ENCODE measurements at places on chromosomes 7 and 10.

DNA sequence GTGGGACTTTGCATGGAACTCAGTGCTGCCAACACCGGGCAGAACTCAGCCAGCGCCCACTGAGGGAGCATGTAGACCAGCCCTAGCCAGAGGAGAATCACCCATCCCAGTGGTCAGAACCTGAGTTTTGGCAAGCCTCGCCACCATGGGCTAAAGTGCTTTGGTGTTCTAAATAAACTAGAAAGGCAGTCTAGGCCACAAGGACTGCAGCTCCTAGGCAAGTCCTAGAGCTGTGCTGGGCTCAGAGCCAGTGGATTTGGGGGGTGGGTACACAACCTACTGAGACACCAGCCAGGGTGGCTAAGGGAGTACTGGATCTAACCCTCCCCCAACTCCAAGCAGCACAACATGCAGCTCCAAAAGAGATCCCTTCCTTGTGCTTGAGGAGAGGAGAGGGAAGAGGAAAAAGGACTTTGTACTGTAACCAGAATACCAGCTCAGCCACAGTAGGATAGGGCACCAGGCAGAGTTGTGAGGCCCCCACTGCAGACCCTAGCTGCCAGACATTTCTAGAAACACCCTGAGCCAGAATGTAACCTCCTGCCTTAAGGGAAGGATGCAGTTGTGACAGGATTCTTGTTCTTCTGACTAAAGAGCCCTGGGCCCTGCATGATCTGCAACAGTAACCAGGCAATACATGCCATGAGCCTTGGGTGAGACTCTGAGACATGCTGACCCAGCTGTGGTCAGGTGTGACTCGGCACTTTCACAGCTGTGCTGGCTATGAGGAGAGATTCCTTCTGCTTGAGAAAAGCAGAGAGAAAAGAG is 24.4 kb downstream of the GSDME start:
- no peak for DNase-seq

- DNase-seq = no peak
Measured at GRCh38 chr7:22402250-22402649, 45.3 kb upstream of the RAPGEF5 start.

DNA sequence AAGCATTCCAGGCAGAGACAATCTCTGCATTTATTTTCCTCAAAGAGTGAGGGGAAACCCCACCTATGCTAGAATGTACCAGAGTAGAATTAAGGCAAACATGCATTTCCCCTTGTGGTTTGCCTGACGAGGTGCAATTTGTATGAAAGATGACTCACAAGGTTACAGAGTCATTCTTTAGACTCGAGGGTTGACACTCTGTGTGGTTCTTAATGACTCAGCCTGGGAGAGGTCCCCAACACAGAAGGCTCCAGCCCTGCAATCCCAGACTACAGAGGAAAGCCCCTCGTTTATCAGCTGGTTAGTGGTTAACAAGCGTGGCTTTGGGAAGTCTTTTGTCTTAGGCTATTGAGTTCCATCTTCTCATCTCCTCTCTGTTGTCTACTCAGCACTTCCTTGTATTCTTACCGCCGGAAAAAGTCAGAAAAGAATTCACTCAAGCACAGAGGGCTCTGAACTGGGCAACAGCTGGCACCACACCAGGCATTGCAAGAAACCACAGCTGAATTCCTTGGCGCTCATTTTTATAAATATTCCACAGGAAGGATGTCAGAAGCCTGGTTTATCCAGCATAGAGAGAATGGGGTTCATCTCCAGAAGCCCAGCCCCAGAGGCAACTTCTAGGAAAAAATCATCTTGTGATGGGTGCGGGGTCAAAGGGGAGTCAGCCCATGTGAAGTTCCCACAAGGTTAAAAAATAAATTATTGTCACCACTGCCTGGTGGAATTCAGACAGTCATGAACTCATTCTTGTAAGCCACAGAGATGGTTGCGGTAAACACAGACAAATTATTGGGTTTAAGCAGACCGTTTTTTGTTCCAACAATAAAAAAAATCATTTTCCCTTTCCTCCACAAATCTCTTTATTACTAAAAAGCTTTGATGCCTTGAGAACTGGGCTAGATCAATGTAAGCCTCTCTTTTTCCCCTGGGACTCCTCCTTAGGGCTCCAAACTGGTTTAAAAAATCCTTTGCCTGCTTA is 24.5 kb upstream of the SVIL start:
- DNase-seq = peak; percentile 60

- DNase-seq = no peak
Measured at GRCh38 chr10:100864978-100865377, 47.8 kb upstream of the SLF2 start.

DNA sequence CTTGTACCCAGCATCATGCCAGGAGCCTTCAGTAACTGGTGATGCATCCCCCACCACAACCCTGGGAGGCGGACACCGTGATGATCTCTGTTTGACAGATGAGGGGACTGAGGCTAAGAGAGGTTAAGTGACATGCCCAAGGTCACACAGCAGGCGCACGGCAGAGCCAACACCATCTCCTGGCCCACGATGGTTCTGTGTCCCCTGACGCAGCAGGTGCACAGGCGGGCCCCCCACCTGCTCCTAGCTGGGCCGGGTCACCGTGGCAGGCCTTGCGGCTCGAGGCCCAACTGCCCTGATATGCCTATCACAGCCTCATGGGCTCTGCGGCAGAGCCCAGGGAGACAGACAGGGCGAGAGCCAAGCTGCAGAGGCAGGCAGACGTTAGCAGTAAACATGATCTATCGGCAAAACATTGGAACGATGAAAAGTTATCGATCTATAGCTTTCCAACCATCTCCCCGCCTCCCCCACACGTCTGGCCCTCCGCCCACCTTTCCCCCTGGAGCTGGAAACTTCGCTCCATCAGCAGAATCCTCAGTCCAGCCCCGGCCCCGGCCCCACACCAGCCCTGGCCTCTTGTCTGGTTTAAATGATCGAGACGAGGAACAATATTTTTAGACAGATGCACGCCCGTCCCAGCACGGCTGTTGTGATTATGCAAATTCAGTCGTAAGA is 65.9 kb downstream of the ELFN1 start:
- DNase-seq = no peak

DNA sequence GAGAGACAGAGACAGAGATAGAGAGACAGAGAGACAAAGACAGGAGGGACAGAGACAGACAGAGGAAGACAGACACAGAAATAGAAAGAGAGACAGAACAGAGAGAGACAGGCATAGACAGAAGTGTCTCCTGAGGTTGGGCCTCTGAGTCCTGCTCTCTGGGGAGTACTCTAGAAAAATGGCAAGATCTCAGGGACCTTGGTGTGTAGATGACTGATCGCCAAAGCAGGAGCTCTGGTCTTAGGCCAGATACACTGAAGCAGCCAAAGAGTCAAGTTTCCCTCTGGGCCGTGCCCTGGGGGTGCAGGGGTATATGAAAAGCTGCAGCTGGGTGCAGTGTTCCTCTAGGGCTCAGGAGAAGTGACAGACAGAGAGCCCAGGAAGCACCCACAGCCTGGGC is 176.6 kb upstream of the TNS3 start:
- DNase-seq = no peak

GRCh38 chr10:78435484-78436221 is 402.0 kb downstream of the RPS24 start:
- no peak for DNase-seq

- DNase-seq = no peak
Measured at GRCh38 chr7:92808006-92808405, 28.4 kb downstream of the CDK6 start.

GRCh38 chr7:4040109-4040928 is 641.8 kb upstream of the FOXK1 start:
- no peak for DNase-seq

DNA sequence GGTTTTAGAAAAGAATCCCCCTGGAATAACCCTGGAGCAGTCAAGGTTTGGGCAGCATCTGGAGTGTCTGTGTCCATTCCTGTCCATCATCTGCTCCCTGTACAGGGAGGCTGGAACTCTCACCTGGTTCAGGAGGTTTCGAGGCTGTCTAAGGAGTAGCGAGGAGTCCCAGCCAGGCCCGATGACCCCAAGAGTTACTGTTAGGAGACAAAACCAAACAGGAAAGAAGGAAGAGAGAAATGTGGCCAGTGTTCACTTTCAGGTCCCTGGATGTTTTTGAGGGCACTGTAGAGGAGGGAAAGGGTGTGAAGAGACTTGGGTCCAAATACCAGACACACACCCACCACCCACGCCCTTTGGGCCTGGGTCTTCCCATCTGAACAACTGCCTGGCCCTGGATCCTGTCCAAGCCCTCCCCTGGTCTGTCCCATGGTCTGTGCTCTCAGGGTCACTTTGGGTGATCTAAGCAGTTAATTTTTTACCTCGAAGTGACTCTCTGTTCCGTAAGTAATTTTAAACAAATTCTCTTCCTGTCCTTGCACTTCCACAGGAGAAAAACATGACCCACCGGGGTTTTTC is 117.1 kb downstream of the ZMIZ1 start:
- DNase-seq = no peak

DNA sequence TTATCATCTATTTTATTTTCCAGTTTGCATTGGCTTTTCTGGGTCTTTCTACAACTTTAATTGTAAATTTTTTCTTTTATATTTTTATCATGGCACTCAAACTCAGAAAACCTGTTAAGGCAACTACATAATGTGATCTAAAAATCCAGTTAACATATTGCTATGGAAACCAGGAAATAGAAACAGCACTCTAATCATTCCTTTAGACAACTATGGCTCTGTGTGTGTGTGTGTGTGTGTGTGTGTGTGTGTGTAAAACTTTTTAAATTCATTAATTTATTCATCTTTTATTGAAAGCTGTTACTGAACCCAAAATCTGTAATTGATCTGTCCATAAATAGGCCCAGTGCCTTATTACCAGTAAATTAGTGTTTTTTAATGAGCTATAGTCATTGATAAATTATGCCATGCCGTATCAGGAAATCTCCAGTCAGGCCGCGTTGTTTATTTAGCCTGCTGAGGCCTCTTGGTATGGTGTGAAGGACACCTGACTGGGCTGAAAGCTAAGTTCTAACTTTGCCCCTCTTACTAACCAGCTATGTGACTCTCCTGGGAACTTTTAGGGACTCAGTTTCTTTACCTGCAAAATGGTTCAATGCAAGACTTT is 1.5 kb upstream of the MET start:
- no peak for DNase-seq

- DNase-seq = no peak
Measured at GRCh38 chr10:33817605-33818004, 483.1 kb upstream of the NRP1 start.

DNA sequence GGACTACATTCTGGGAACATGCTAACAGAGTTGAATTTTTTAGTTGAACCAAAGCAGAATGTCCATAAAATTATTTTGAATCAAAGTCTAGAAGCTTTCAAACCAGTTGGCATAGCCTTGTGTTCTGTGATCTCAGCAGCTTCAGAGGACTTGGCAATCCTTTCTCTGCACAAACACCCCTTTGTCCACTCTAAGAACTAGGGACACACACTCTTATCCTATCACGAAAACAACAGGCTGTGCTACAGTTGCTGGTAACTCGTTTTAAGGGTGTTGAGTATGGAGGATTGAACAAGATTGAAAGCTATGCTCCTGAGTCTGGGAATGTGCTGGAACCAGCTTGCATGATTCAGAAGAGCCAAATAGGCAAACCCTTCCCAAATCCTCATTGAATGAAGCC is 76.4 kb upstream of the PRSS58 start:
- no peak for DNase-seq

- no peak for DNase-seq
Measured at GRCh38 chr7:47304727-47305719, 276.9 kb downstream of the TNS3 start.

- DNase-seq = no peak
Measured at GRCh38 chr7:38928506-38928905, 19.5 kb upstream of the VPS41 start.

- no peak for DNase-seq
Measured at GRCh38 chr7:17355050-17355449, 56.6 kb downstream of the AHR start.
